Activated naive CD4-positive, alpha-beta T cell treated with Interleukin-2 at 50 U/mL for 16 hours (primary cell): ENCODE measurements at places on chromosomes 1 and 21.
A peak's percentile ranks its signal among the peaks of the same experiment; 100 is the strongest.

DNA sequence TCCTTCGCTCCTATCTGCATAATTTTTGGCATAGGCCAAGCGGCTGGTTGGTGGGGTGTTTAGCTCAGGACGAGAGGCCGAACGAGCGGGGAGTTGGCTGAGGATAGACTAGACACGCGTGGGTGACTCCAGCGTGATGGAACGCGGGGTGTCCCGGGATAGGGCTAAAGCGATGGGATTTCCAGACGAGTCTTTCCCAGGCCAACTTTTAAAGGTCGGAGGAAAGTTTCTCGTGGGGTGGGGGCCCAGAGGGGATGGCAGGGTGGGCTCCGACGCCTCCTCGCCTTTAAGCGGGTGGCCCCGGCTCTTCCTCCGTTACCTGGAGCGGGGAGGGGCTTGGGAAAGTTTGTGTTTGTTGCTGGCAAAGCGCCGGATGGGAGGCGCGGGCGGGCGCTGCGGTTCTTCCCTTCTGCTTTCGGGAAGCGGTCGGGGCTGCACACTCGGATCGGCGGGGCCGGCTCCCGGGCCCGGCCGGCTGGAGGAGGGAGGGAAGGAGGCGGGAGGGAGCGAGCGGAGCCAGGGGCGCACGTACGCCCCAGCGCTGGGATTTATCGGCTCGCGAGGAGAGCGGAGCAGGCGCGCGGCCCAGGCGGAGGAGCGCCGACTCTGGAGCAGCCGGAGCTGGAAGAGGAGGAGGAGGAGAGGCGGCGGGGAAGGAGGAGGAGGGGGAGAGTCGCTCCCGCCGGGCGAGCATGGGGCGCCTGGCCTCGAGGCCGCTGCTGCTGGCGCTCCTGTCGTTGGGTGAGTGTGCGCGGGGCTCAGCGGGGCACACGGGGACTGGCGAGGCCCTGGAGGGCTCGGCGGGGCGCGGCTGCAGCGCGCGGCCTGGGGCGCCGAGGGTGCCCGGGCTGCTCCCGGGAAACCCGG lies at the start of gene PTGFRN:
PTGFRN (plus strand) TSS at position 405 of the 867 bp plus-strand sequence; CDS start at position 693, 288 bp downstream.
- peak; percentile 26 for DNase-seq

GRCh38 chr1:26164036-26164860 lies 4.5 kb downstream of the C1orf232 start:
- peak; percentile 59 for DNase-seq

GRCh38 chr1:26280333-26281042 lies 602 bp downstream of the SH3BGRL3 start:
- DNase-seq = no peak

DNA sequence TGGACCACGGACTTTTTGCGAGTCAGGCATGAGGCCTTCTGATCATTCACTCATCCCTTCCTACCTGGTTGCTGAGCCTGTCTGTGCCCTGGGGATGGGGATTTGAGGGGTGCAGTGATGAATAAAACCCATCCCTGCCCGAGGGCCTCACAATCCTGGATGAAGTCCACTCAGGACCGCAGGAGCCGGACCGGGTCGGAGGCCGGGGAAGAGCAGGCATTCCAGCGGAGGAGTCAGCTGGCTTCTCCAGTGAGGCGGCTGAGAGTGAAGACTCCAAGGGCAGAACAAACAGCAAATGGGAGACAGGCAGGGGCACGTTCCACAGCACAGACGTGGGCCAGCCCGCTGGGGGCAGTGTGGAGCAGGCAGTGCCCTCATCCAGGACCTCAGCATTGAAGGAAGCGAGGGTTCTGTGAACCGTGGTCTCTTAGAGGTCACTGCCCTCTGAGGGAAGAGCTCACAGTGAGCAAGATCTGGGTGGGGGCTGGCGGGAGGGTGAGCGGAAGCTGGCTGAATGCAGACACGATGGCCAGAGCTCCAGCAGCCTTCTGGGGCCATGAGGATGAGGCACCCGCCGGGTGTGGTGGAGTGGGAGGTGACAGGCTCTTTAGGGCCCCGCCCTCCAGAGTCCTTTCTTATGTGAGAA lies 10.9 kb upstream of the LRRC3 start:
- DNase-seq = no peak

DNA sequence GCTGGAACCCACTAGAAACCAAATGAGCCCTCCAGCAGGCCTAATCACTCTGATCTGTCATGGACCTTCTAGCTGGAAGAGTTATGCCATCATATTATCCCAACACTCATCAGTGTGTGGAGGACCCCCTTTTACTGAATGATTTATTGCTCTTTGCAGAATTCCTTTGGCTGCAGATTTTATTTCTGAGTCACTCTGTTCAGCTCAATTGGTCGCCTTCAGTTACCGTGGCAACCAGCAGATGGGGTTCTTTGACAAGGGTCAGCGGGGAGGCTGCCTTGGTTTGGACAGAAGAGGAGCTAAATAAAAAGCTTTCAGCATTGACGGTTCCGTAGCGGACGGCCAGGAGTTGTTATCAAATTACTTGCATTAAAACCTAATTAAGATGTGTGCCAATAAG lies 220.1 kb downstream of the SDCCAG8 start:
- DNase-seq = no peak
